SHP77 treated with DMSO at 0.1 percent for 48 hours (cell line): ENCODE measurements at places on chromosomes 1 and 21.

- no peak for DNase-seq
Measured at GRCh38 chr1:113394043-113394862, 3.9 kb downstream of the MAGI3 start.

- no peak for DNase-seq
Measured at GRCh38 chr1:79079770-79080169, 73.2 kb upstream of the ADGRL4 start.

DNA sequence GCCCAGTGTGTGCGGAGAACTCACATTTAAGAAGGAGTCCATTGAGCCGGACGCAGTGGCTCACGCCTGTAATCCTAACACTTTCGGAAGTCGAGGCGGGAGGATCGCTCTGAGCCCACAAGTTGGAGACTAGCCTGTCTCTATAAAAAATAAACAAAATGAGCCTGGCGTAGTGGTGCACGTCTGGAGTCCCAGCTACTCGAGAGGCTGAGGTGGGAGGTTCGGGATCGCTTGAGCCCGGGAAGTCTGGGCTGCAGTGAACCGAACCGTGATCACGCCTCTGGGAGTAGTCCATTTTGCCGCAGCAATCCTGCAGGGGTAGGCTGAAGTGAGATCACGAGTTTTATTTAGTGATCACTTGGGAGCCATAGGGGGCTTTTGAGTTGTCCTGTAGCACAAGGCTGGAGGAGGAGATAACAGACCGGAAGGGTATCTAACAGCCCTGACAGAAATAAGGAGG is 497 bp upstream of the FUCA1 start:
- DNase-seq, result peak; percentile 19

DNA sequence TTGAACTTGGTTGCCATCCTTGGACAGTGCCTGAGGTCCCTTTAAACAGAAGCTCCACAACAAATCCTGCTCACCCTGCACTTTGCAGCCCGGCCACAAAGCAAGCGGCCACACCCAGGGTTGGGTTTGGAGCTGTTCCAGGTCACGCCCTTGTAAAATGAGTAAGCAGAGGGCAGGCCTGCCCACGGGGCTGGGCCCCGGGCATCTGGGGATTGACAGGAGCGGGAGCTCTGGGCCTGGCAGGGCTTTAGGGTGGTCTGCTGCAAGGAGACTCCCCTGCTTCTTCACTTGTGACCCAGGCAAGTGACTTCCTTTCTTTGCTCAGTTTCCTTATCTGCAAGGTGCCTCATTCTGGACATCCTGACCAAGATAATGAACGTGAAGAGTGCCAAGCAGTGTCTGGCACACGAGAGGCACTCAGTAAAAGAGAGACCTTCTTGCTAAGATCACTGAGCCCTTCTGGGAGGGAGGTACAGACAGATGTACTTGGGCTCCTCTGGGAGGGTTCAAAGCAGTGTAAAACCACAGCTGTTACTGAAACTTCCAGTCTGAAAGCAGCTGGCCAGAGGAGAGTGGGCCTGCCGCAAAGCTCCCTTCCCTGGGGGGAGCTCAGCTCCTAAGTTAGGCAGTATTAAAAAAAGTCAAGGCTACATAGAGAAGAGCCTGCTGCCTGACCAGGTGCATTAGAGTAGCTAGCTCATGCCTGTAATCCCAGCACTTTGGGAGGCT is 2.6 kb downstream of the E2F2 start:
- peak; percentile 55 for DNase-seq

- DNase-seq, result no peak
Measured at GRCh38 chr1:192741095-192741494, 67.7 kb upstream of the RGS2 start.

DNA sequence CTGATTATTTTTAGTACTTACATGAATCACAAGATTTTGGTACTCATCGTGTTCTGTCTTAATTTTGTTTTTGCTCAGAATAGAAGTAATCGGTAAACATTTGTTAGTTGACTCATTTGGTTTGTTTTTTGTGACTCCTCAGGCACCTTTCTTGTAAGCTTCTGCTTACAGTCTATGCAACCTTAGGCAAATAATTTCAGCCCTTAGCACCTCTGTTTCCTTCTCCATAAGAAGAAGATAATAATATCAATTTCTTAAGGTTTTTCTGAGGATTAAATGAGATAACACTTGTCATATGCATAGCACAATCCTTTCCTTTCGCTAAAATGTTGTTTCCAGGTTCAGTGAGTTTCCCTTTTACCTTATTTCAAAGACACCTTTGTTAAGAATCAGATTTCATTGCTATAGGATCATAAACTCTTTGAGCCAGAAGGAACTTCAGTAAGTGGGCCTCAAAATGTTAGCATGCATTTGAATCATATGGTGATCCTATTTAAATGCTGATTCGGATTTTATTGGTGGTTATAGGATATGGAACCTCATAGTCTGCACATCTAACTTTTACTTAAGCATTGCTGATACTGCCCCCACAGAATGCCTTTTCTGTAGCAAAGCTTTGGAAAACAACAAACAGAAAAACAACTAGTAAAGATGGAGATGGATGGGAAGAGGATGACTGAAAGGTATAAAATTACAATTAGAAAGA is 272.7 kb upstream of the CACYBP start:
- no peak for DNase-seq

GRCh38 chr1:195591917-195592672 is 1016.1 kb downstream of the KCNT2 start:
- no peak for DNase-seq

DNA sequence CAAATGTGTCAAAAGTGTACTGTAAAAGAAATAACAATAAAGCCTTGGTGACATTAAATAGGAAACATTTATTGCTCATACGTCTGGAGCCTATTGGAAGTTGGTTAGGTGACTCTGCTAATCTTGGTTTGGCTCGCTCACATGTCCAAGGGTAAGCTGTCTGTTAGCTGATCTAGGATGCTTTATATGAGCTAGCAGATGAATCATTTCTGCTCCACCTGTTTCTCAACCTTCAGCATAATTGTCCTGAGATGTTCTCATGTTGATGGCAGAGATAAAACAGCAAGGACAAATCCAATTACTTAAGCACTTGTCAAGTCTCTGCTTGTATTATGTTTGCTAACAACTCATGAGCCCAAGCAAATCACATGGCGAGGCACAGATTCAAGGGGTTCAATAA is 56.0 kb upstream of the CD53 start:
- DNase-seq, result no peak

DNA sequence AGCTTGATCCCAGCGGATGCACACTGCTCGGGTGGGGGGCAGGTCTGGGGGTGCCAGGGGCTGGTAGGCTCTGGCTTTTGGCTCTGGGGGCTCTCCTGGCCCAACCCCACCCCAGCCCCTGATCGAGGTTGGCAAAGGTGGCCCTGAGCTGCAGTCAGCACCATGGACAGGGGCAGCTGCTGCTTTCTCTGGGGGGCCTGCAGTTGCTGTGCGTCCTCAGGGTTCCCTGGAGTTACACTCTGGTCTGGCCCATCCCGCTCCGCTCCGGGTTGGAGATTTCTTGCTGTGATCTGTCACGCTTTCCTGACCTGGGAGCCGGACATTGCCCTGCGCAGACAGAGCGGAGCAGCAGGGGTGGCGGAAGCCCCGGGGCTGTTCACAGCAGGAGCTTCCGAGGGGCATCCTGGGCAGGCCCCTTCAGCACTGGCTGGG is 8.0 kb upstream of the PLCH2 start:
- no peak for DNase-seq

GRCh38 chr1:12229835-12230548 is at the start of gene VPS13D:
VPS13D (plus strand) TSS chr1:12230030; CDS start chr1:12234267, 4,237 bp downstream.
- DNase-seq, result peak; percentile 5

- no peak for DNase-seq
Measured at GRCh38 chr1:198687429-198687828, 48.6 kb downstream of the PTPRC start.

DNA sequence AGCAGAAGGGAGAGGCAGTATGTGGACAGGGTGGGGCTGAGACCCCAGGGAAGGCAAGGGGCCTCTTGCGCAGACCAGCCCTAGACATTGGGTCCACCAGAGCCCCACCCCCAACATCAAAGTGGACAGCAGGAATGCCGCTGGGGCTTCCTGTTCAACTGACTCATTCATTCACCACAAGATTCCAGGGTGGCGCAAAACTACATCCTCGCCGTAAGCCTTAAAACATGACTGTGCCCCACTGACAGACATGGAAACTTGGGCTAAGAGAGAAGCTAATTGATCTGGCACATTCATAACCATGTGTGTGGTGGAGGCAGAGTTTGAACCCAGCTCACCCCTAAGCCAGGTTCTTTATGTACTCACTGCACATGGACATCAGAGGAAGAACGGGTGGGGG is 14.0 kb downstream of the COL16A1 start:
- no peak for DNase-seq

GRCh38 chr1:158145173-158145719 is 35.4 kb upstream of the CD1D start:
- DNase-seq, result no peak

- no peak for DNase-seq
Measured at GRCh38 chr1:13593511-13594131, 10.0 kb downstream of the PDPN start.

DNA sequence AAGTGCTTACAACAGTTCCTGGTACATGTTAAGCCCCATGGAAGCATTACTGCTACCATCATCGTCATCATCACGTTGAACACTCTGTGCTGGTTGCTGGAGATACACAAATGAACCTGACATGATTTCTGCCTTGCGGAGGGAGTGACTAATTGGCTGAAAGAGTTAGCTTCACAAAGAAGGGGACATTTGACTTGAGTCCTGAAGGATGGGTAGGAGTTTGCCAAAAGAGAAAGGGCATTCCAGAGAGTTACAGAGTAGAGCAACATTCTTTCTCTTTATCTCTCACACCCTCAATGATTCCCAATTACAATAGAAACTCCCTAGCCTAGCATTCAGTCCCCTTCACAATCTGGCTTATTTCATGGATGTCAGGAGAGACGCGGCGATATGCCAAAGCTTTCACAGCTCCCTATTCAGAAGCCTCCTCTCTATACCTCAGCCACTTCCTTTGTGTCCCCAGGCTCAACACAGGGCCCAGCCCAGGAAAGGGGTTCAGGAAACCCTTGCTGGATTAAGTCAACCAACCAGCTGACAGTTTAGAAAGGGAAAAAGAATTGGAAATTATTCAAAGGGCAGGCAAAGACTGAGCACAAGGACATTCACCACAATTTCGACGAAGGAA is 38.0 kb downstream of the SLC1A7 start:
- DNase-seq, result no peak

DNA sequence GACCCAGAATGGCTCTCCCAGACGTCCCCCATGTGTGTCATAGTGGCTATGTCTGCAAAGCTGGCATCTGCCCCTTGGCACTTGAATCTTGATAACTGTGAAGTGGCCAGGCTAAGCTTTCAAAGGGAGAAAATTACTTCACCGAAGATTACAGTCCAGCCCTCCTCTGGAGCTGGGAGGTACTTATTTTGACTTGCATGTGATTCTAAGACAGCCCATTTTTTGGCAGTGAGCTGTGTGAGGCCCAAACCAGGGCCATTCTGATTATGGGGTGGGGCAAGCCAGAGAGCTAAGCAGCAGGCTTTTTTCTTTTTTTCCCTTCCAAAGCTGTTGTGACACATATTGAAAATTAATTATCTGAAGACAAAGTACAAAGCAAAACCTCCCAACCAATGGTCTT is 42.1 kb upstream of the C8B start:
- no peak for DNase-seq

DNA sequence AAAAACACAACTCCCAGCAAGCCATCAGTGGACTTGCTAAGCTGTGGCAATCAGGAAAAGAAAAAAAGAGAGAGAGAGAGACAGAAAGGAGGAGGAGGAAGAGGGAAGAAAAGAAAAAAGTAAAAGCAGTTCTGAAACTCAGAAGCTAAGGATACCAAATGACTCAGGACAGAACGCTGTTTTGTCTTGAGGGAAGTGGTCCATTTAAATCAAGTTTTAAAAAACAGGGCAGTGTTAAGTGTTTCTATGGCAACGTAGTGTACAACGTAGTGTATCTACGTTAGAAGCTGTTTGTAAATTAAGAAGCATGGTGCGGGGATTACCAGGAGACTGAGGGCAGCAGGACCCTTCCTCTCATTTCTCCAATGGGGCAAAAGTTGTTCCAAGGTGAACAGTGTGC is 5.8 kb downstream of the ADORA3 start:
- no peak for DNase-seq

DNA sequence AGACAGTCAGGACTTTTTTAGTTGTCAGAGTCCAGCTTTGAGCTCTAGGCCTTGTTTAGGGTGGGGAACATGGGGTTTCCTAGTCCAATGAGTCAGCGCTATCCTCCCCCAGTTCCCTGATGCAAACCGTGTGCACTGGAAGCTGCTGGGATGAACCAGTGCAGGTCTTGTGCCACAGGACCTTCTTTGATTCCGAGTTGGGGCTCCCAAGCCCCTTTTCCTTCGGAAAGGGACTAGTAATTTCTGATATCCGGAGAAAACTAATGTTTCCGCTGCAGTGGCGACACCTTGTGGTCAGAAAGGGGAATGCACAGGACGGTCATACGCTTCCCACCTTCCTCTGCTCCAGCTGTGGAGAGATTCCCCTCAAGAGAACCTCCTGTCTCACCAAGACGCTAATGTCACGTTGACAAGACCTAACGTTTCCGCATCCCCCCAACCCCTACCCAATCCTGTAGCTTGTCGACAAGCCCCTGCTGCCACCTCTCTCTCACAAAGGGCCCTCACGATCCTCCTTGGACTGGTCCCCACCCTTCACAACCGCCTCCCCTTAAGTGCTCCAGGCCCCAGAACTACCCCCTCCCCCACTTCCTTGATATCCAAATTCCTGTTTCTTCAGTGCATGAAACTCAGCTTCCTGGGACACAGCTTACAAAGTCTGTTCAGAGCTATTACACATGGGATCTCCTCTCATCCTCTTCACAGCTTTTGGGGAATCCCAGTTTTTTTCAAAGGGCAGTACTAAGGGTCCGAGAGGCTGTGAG is 30.9 kb downstream of the GPA33 start:
- no peak for DNase-seq
